ENCODE measurements at places on chromosomes 3 and 15.

DNA sequence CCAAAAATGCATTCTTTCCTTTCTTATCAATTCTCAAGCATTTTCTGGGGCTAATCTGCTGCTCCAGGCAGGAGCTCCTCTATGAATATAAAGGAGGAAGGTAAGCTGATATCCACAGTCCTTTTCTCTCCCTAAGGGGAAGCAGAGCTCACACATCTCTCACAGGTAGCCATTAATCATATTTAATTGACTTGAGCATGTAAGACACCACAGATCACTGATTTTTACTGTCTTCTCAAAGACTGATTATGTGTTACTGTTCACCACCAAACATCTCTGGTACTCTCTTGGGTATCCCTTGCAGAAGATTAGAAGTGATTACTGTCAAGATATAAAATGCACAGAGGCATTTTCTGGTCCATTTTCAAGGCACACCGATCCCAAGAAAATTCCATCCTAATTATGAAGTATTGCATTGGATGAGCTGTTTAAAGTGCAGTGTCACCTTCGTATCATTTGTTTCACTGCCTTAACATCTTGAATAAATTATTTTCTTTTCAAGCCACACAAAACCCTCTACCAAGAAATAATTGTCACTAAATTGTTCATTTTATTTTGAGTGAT is 100.7 kb downstream of the ARPP21 start:
- DNase-seq = no peak

DNA sequence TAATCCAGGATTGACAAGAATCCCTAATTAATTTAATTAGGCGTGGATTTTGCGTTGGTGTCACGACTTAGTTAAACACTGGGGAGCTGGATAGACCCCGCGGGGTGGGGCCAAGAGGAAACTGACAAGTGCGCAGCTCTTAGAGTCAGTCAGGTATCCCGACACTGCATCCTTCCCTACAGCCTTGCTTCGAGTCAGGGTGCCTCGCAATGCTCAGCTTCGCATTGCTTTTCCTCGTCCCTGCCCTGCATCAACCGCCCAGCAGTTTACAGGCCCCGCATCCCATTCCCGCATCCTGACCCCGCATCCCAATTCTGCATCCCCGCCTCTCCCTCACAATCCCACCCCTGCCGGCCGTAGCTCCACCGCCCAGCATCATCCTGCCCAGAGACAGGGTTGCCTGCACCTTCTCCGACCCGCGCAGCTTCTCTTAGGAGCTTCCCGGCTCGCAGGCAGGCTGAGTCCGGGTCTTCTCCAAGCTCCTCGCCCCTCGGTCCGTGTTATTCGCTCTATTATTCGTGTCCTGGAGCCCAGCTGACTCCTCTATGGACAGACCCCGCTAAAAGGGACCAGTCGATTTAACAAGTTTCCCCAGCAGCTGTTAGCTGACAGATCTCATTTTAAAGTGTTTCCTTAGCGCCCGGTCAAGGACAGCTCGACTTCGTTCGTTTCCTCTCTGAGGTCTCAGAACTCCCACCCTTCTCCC is 699 bp upstream of the SHOX2 start:
- peak; percentile 29 for DNase-seq

DNA sequence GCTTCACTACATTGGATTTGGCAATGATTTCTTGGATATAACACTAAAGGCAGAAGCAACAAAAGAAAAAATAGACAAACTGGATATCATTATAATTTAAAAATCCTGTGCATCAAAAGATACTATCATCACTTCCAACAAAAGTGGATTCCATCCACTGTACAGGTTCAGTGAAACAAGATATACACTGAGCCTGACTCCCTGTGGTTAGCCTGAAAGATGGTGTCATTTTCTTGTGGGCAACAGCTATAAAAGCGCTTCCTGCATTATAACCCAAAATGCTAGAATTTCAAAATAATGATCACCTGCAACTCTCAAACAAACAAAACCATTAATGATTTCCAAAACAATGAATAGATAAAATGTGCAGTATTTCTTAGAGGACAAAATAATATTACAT is 39.6 kb upstream of the TBC1D23 start:
- no peak for DNase-seq

DNA sequence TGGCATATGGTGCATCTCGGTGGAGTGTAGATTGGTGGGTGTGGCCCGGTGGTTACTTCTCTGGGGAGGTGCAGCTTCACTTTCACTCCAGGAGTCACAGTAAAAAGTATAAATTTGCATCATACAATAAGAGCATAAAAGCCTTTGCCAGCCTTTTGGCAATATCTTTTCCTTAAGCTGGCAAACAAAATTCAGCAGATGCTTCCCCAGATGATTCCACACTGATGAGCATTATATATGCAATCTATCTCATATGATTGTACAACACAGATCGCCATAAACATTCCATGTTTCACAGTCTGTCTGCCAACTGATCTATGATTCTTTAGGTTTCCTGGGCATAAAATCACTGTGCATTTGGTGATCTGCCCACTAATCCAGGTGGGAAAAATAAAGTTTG is 120.2 kb upstream of the ALCAM start:
- DNase-seq = no peak

GRCh38 chr3:14465425-14465824 is 63.0 kb downstream of the SLC6A6 start:
- no peak for DNase-seq

DNA sequence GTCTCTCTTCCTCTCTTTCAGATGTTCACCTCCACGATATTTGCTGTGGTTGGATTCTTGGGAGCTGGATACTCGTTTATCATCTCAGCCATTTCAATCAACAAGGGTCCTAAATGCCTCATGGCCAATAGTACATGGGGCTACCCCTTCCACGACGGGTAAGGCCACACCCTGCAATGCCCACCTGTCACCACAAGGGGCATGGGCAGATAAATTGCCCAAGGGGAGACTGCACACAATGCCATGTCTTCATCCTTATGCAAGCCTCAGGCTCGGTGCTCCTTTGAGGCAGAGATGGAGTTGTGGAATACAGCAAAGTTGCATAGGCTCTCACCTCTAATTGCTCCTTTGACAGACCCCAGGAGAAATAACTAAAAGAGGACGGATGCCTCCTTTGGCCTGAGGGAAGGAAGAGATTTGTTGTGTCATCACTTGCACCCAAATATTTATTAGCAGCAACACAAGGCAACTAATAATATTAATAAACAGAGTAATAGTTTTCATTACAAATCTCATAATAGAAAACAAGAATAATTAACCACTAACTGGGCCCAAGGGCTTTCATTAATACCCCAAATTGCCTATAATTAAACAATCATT is 13.2 kb downstream of the TM4SF4 start:
- no peak for DNase-seq

GRCh38 chr3:170772175-170772574 is 97.8 kb downstream of the RPL22L1 start:
- no peak for DNase-seq

- no peak for DNase-seq
Observed at GRCh38 chr3:186520957-186521842, 23.0 kb downstream of the CRYGS start.

DNA sequence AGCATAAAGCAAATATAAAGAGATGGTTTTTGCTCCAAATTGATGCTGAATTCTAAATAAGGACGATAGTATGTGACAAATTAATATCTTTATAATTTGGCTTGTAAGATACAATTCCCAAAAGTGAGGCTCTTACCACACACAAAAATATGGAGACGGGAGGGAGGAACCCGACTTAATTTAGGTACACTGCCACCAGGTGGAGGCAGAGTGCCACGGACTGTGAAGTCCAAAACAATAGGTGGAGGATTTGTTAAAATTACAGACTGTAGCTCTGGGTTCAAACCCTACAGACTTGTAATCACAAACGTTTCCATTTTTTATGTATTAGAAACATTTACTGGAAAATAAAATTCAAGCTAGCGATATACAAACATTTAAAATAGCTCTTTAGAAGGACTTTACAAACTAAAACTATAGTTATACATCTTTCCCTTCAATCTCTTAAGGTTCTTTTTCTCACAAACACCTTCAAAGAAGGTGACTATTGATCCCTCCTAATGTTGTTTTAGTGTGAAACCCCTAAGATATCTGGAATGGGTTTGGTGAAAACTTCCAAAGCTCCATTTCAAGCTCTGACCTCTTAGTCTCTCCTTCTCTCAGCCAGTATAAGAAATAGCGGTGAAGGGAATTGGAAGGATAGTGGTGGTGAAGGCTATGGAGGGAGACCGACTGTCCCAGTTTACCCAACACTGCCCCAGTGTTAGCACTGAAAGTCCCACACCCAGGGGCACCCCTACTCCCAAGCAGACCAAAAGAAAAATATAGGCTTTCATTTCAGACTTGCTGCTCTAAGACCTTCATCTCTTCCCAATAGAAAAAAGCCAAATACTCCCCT is 89.7 kb downstream of the AQP9 start:
- peak; percentile 18 for DNase-seq

DNA sequence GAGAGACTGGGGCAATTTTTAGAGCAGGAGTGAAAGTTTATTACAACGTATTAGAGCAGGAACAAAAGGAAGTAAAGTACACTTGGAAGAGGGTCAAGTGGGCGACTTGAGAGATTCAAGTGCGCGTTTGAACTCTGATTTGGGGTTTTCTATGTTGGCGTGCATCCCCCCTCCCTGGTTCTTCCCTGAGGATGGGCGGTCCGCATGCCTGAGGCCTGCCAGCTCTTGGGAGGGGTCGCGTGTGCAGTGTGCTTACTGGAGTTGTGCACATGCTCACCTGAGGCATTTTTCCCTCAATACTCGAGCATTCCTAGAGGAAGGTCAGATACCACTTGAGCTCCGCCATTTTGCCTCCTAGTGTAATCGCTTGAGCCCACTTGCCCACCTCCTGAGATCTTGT is 10.4 kb upstream of the CHAC1 start:
- no peak for DNase-seq

- DNase-seq = no peak
Observed at GRCh38 chr3:174318181-174318580, 541.0 kb upstream of the NAALADL2 start.

GRCh38 chr15:85934691-85935090 is 140.0 kb upstream of the KLHL25 start:
- DNase-seq = no peak

GRCh38 chr15:70172566-70173225 is 75.0 kb upstream of the TLE3 start:
- no peak for DNase-seq

GRCh38 chr3:79016587-79017376 is 751.0 kb downstream of the ROBO1 start:
- no peak for DNase-seq

DNA sequence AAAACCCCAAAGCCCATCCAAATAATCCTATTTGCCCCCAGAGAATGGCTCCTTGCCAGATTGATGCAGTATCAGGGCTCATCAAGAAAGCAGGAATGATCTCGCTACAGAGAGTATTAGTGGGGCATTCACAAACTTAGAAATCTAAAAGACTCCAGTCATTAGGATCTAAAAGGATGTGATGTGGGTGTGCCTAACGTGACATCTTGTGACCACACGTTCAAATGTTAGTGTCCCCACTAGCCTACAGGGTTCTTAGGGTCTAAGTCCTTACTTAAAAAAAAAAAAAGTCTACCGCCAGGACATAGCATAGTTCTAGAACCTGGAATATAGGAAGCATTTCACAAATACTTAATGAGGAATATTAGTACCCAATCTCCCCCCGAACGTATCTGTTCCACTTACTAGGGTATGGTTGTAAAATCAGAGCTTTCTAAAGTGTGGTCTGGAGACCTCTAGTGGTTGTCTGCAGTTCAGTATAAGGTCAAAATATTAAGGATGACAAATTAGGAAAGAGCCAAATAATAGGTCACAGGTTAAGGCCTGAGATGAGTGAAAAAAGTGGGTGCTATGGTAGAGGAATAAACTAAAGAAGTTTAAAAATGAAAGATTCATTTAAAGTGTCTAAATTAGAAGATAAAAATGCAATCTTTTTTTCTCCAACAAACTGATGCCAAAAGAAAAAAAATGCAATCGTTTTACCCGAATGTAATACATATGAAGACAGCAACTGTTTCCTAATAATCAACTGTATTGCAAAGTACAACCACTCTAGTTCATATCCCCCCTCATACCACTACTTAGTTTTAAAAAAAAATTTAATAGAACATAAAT is 4.2 kb upstream of the CHRM5 start:
- DNase-seq = peak; percentile 11

DNA sequence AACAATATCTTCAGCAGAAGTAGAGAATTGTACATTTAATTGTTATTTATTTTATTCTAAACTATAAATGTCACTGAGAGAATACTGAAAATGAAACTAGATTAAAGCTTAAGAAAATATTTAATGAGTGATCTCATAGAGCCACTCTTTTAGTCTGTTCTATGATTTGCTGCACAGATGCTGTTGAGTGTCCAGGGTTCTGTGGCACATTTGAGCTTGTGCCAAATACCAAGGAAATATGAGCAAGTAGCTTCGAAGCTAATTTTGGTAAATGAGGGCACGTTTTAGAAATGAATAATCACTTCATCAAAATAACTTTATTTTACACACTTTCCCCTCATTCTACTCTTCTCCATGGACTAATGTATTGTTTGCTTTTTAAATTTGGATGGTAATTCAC is 53.6 kb upstream of the THRB start:
- DNase-seq = no peak

- no peak for DNase-seq
Observed at GRCh38 chr3:16280671-16281070, 15.7 kb downstream of the OXNAD1 start.

GRCh38 chr3:132569153-132569552 is 27.9 kb upstream of the ACKR4 start:
- no peak for DNase-seq

GRCh38 chr15:26083896-26084295 is 220.8 kb upstream of the ATP10A start:
- DNase-seq = no peak

- no peak for DNase-seq
Observed at GRCh38 chr3:117137065-117137464, 427.5 kb downstream of the TUSC7 start.

Measured in SW 1271 (cell line).